ENCODE measurements at places on chromosomes 3 and 15. TPM values are rescaled to one million over a fixed set of nuclear protein-coding genes. Genes with fewer than 3 reads are reported as not detected.

DNA sequence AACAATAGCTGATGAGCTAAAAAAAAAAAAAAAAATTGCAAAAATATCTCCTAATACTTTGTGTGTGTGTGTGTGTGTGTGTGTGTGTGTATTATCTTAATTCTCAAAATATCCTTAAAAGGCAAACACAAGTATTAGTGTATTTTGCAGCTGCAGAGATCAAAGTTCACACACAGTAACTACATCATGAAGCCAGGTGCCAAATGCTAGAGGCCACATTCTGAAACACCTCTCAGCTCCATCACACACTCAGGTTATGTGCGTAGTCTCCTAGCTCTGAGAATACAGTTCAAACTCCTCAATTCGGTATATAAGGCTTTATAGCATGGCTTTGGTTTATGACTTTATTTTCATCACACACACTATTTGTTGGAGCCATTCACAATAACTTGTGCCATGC lies 33.5 kb upstream of the PPARG start:
- DNase-seq = no peak
- no peaks in the 10 kb centered on the region for H3K27me3 ChIP-seq
- H3K27ac ChIP-seq = no peak overlapping the region
- H3K36me3 ChIP-seq = no peaks in the 10 kb centered on the region

- H3K4me1 ChIP-seq = no peaks in the 10 kb centered on the region
- H3K27me3 ChIP-seq = peaks cover 58% of the 10 kb centered on the region
- no peak overlapping the region for H3K4me3 ChIP-seq
Observed at GRCh38 chr3:194339356-194339755, 11.8 kb downstream of the CPN2 start.

DNA sequence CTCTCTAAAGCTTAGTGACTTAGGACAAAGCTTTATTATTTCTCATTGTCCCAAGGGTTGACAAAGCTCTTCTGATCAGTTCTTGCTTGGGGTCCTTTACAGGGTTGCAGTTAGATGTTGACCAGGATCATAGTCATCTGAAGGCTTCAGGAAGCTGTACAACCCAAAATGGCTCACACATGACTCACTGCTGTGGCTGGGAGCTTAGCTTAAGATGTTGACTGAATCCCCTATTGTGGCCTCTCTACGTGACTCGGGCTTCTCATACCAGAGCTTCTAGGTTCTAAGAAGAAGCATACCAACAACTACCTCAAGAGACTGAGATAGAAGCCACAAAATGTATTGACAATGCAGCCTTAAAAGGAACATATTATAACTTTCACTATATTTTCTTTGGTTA lies 569.6 kb upstream of the ROBO2 start:
- DNase-seq = no peak
- H3K27ac ChIP-seq = no peak overlapping the region
- H3K4me1 ChIP-seq = no peaks in the 10 kb centered on the region
- no peaks in the 10 kb centered on the region for H3K36me3 ChIP-seq
- no peaks in the 10 kb centered on the region for H3K27me3 ChIP-seq

- peaks cover 98% of the 10 kb centered on the region for H3K4me1 ChIP-seq
- no peaks in the 10 kb centered on the region for H3K36me3 ChIP-seq
Observed at GRCh38 chr3:128730471-128730870, 4.5 kb downstream of the RAB7A start.

MYRIP gene
- total RNA-seq = 1.5 TPM
